Stimulated activated CD4-positive, alpha-beta T cell treated with anti-CD3 and anti-CD28 coated beads, Interleukin-1b, Interleukin-23, amount 100 ng/mL, for 48 hours (primary cell): ENCODE measurements at places on chromosomes 4 and X.
A peak's percentile ranks its signal among the peaks of the same experiment; 100 is the strongest.

DNA sequence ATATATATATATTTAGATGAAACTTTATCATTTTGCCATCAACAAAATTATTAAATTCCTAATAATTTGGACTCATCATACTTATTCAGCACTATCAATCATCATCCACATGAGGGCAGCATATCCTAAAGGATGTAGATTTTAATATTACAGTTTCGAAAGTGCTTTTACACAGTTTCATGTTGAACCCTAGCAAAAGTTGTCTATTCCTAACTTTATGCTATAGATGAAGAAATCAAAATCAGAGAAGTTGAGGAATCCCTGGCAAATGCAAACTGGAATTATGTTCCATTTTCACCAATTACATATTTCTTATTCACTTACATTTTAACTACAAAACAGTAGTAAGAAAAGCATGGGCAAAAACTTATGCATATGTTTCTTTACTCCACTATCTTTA, 36.6 kb upstream of the UGT2A1 start:
- DNase-seq, result no peak

- DNase-seq, result no peak
Observed at GRCh38 chrX:110022599-110023448, 19.9 kb downstream of the TMEM164 start.

- DNase-seq, result peak; percentile 20
Observed at GRCh38 chrX:23952984-23953907, 45.4 kb downstream of the CXorf58 start.

DNA sequence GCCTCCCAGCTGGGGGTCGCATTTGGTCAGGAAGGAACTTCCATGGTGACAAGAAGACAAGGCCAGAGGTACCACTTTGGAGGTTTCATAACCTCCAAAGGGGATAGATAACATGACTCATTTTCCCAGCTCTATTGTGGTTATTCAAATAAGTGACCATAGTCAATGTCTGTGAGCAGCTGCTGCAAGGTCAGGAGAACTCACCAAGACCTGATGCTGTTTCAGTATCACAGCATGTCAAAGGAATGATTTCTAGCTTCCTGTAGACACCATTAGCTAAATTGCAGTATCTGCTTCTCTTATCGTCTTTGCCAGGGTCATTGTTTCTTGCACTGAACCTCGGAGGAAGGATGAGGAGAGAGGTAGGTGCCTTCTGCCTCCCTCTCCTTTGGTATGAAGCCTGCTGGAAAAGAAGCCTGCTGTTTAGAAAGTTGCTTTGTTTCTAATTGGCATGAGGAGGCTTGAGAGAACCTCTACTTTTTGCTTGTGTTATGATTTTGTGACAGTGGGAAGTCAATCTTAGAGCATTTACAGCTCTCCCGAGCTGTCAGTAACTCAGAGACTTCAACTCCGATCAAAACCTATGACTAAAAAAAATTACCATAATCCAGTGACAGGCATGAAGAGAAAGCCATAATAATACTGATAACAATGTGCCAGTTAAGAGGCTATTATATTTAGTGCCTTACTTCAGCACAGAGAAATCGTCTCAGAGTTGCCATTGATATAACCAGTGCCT, 38.0 kb upstream of the GATB start:
- no peak for DNase-seq

DNA sequence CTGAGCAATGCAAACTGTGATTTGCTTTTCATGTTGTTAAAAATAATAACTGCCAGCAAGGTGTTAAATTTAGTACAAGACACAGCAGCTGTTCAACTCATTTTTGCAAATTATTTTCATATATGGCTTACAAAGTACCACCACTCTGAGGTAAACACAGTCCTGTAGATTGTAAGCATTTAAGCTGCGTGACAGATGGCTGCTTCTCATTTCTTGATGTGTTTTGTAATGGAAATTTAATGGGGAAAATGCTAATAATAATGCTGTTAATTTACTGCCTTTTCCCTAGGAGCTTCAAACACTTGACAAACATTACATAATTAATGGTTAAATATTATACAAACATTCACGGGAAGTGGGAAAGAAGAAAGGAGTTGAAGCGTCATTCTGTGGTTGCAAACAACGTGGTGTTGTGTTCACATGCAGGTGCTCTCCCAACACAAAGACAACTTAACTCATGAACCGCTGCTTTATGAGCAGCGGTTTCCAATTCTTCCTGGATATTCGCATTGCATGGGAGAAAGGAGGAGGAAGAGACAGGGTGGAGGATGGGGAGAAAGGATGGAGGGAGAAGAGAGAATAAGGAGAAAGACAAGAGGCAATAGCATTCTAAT, 236.8 kb upstream of the VCX start:
- DNase-seq, result no peak

DNA sequence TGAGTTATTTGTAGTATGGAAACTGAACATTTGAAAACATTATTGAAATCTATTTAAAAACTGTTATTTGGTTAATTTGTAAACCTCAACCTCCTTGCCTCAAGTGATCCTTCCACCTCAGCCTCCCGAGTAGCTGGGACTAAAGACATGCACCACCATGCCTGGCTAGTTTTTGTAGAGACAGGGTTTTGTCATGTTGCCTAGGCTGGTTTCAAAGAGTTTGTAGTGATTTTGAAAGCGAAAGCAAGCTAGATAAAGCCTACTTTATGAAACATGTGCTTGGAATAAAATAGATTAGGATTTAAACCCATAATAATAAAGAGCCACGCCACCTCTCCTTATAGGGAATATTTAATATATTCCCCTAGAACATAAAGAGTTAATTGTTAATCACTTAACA, 23.5 kb downstream of the ARSJ start:
- no peak for DNase-seq

GRCh38 chr4:136713140-136713539, 819.2 kb downstream of the PCDH18 start:
- DNase-seq, result no peak

DNA sequence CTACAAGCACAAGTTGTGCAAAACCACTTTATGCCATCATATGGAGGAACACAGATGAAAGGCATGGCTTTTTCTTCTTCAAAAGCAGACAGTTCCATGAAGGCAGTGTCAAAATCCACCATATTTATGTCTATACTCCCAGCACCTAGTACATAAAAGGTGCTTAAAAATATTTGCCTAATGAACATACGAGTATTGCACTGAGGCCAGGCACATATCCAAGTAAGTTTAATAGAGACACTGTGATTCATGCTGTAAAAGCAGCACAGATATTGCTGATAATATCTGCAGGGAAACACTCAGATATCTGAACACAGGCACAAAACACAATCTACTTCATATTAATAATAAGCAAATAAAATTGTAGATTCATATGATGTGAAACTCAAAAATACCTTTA, 48.1 kb upstream of the CXCL8 start:
- DNase-seq, result no peak

DNA sequence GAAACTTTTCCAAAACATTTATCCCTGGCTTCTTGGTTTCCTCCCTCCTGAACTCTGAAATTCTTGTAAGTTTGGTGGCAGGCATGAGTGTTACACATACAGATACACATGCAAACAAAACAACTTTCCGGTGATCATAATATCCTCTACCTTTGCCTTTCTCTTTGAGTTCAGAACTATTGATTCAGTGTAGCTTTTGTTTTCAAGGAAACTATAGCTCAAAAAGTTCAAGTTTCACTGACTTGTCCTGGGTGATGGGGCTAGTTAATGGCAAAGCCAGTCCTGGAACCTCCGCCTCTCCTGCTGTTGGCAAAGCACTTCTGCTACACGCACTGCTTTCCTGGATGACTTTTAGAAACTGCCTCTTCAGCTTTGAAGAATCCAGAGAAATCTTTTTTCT, 177.3 kb upstream of the FAT1 start:
- no peak for DNase-seq

DNA sequence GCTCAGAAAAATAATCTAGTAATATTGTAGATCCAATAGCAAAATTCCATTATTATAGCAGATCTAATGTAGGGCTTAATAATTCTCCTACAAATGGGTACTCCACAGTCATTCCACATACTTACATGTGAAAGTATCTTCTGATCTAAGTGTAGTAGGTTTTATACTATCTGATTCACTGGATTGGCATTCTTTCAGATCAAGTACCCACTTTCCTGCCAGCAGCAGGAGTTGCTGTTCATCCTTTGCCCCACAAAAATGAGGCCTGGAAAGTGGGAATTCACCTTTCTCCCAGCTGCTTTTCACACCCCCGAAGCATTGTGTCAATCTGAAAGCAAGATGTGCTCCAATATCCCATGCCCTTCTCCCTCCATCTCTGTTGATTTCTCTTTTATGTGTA, 77.1 kb upstream of the RXFP1 start:
- no peak for DNase-seq

GRCh38 chr4:101271516-101271915, 75.8 kb downstream of the PPP3CA start:
- no peak for DNase-seq

- no peak for DNase-seq
Observed at GRCh38 chr4:83558680-83559079, 22.8 kb downstream of the GPAT3 start.

- no peak for DNase-seq
Observed at GRCh38 chrX:126141014-126141413, 25.1 kb downstream of the DCAF12L2 start.

- no peak for DNase-seq
Observed at GRCh38 chr4:83618431-83618830, 82.5 kb downstream of the GPAT3 start.

GRCh38 chrX:3738509-3738908, 25.1 kb upstream of the PRKX start:
- no peak for DNase-seq

GRCh38 chrX:38805432-38806389, 4.5 kb downstream of the MID1IP1 start:
- DNase-seq, result peak; percentile 63

DNA sequence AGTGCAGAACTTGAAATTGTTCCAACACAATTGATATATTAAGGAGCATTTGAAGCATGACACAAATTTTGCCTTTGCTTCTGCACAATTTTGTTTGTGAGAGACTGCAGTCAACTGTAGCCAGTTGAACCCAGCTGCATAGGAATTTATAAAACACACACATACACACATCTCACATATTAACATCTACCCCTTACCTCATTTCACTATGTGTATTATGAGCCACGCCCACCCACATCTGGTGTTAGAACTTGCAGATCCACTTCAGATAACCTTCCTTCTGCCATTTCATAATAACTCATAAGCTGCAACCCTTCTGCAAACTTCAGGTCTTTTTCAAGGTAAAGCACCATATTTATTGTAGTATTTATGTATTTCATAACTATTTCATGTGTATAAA, 188.1 kb upstream of the WDFY3 start:
- no peak for DNase-seq

GRCh38 chr4:6681191-6681590, 12.5 kb upstream of the S100P start:
- no peak for DNase-seq

DNA sequence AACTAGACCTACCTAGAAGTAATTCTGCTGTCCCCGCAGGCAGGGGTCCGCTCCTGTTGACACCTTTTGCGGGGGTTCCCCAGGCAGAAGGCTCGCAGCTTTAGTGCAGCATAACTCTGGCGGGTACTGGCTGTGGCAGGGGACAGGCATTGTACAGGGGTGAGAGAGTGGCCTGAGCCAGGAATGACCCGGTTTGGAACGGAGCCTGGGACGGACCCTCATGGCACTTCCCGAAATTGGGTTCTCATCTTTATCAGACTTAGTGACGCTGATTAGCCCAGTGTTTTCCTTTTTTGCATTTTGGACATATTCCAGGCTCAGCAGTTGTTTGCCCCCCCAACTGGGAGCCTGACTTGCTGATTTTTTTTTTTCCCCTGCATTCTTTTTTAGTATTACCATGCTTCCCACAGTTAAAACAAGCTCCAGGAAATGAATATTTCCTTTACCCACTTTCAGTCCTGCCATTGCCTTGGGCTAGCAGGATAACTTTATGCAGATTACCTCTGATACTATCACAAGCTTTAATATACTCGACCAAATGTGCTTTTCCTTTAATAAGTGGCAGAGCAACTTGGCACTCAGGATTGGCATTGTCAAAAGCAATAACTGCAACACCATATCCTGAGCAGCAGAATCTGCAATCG, 55.8 kb upstream of the WDR1 start:
- no peak for DNase-seq

GRCh38 chr4:4750187-4750586, 109.3 kb upstream of the MSX1 start:
- no peak for DNase-seq

- no peak for DNase-seq
Observed at GRCh38 chrX:10049236-10049635, 82.1 kb downstream of the CLDN34 start.

DNA sequence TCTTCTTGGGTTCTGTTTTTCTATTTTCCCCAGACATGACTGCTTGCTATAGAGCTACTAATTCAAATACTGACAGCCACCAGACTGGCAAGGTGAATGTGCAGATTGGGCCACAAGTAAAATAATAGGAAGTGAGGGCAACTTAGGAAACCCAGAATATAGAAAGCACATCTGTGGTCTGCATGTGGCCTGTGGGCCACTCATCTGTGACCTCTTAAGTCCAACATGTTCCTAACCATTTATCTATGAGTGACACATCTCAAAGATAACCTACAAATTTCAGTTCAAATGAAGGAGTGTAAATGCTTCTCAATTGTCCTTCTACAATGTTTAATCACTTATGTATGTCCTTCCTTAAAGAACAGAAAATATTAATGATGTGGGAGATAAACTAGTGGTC, 128.9 kb downstream of the REELD1 start:
- DNase-seq, result no peak
